Astrocyte (in vitro differentiated cells and primary cell): ENCODE measurements at places on chromosomes 6 and 20. TPM values are rescaled to one million over a fixed set of nuclear protein-coding genes. Genes with fewer than 3 reads are reported as not detected.

DNA sequence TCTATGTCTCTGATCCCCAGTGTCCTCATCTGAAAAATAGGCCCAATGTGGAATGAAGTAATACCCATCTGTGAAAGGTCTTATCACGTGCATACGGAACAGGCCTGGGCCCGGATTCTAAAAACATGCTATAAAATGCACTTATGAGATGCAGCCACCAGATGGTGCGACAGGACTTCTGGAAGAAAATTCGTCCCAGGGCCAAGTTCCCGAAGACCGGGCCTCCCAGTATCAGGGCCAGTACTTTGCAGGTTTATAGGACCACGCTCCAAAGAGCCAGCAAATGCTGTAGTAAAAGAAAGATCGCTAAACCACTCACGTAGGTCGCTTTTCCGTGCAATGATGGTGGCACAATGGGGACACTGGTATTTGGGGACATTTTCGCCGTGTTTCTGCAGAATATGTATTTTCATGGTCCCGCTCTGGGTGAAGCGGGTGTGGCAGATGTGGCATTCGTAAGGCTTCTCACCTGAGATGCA is 10.6 kb downstream of the CTCFL start:
- DNase-seq, result peak; percentile 35

- no peak for DNase-seq
Measured at GRCh38 chr6:119965008-119965407, 615.4 kb upstream of the MAN1A1 start.

The HIVEP2 gene
- total RNA-seq, result 17.0 and 21.2 TPM in 2 replicates

The RIMS4 gene
- 0.48 and 0.53 TPM in 2 replicates for total RNA-seq

- peak; percentile 30 for DNase-seq
Measured at GRCh38 chr6:3410385-3411360, 46.2 kb downstream of the SLC22A23 start.

The BPI gene
- total RNA-seq, result not detected in 2 replicates

- DNase-seq, result no peak
Measured at GRCh38 chr6:72588155-72588554, 33.7 kb upstream of the KCNQ5 start.

The BPIFB1 gene
- not detected in 2 replicates for total RNA-seq

The LRRC73 gene
- total RNA-seq, result 0.30 and 0.31 TPM in 2 replicates

The ME1 gene
- total RNA-seq, result 34.5 and 38.5 TPM in 2 replicates

DNA sequence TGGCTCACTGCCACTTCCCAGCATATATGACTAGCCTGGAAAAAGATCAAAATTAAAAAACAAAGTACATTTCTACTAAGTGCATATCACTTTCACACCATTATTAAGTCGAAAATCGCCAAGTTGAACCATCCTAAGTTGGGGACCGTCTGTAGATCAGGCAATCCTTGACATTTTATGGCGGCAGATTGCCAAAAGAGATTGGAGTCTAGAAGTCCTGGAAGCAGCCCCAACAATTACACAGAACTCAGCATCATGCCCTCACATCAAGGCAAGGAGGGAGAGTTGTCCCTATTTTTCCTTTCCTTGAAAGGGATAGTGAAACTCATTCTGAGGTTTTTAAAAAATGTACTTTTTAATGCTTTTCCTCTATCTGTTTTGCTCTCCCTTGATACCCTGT is 30.7 kb downstream of the SLC22A3 start:
- no peak for DNase-seq

The RRAGD gene
- 3.8 and 5.2 TPM in 2 replicates for total RNA-seq

- no peak for DNase-seq
Measured at GRCh38 chr6:71321314-71321713, 32.7 kb downstream of the OGFRL1 start.

DNA sequence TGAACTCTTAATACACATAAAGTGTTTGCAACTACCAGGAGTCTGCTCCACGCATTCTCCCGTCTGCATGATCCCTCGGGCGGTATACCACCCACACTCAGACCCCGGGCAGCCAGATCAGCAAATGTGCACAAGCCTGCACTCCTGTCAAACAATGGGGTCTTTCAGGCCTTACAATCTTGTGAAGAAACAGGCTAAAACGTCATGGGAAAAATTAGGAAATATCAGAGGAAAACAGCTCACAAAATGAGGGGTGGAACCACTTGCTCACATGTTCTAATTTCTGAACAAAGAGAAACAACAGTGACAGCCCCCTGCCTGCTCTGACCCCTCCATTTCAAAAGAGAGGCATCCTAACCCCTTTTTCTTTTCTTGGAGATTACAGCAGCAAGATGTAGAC is 69.4 kb downstream of the BACH2 start:
- DNase-seq, result no peak

The SULF2 gene
- 115 and 139 TPM in 2 replicates for total RNA-seq

- DNase-seq, result no peak
Measured at GRCh38 chr6:144133225-144133821, 17.0 kb upstream of the STX11 start.

The CYP21A2 gene
- total RNA-seq, result 0.11 and 0.46 TPM in 2 replicates

The CD40 gene
- total RNA-seq, result 2.3 and 4.1 TPM in 2 replicates

The CTCFL gene
- total RNA-seq, result not detected in 2 replicates

DNA sequence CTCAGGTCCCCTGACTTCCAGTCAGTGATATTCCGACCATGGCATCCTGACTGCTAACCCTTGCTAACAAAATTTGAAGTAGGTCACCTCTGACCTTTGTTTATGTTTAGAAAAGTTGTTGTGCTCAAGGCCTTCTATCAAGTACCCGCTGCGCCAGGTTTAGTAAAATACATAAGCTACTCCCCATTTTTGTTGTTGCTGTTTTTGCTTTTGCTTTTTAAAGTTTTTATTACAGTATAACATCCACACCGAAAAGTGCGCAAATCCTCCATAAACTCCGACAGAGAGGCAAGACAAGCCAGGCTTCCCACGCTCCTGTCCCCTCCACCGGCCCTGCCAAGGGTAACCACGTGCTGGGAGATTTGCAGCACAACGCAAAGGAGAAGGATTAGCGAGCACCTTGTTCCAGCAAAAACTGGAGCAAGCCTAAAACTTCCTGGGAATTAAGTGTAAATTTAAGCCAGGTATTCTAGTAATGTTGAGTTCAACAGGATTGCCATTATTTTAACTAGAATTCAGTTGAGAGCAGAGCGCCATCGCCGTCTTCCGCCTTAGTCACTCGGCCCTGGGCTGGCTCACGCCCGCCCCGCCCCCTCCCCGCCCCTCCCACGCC is 17.8 kb upstream of the HMGN4 start:
- peak; percentile 51 for DNase-seq

DNA sequence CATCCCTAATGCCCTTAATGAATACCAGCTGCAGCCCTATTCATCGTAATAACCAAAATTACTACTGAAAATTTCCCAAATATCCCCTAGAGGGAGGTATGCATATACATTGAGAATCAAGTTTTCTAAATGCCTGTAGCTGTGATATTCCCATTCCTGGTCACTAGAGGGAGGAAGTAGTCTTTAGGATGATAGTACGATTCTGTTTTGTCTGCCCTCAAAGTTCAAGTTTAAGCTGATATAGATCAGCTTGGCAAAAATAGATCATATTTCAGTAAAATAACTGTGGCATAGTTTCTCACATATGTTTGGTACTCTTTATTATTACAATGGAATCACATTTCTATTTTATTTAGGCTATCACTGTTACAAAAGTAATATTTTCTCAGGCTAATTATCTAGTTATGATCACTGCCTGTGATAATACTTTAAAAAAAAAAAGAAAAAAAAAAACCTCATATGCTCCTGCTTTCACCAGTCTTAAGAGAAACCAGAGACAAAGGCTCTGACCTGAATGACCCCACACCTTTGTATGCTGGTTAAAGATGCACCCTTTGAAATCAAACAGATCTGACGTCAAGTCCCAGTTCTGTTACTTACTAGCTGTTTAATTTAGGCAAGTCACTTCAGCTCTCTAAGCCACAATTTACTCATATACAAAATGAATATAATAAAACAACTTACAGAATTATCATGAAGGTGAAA is 11.0 kb downstream of the TSPYL1 start:
- DNase-seq, result peak; percentile 63

- peak; percentile 58 for DNase-seq
Measured at GRCh38 chr6:142850679-142851423, 94.1 kb downstream of the HIVEP2 start.

- DNase-seq, result no peak
Measured at GRCh38 chr6:31354864-31355582, 2.0 kb downstream of the HLA-B start.

- DNase-seq, result peak; percentile 86
Measured at GRCh38 chr6:104705095-104705707, 154.5 kb downstream of the HACE1 start.

The LY6G6D gene
- not detected in 2 replicates for total RNA-seq

GRCh38 chr6:24910331-24910960 is 25.3 kb downstream of the RIPOR2 start:
- no peak for DNase-seq

The IP6K3 gene
- 4.5 and 4.6 TPM in 2 replicates for total RNA-seq

DNA sequence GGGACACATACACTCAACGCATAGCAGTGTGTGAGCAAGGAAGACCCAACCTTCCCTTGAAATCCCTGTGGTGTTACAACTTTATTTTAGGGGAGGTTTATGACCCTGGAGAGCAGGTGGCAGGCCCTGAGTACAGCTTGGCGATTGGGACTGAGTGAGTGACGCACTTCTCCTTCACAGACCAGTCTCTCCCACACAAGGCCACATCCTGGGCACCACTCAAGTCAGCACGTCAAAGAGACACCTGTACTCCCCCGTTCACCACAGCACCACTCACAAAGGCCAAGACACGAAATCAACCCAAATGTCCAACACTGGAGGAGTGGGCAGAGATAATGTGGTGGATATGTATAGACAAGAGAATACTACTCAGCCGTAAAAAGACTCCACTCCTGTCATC is 57.0 kb upstream of the FRMD1 start:
- no peak for DNase-seq

The COL11A2 gene
- total RNA-seq, result 1.3 and 2.2 TPM in 2 replicates

GRCh38 chr6:130620338-130620781 is 206.8 kb upstream of the SMLR1 start:
- DNase-seq, result peak; percentile 53

DNA sequence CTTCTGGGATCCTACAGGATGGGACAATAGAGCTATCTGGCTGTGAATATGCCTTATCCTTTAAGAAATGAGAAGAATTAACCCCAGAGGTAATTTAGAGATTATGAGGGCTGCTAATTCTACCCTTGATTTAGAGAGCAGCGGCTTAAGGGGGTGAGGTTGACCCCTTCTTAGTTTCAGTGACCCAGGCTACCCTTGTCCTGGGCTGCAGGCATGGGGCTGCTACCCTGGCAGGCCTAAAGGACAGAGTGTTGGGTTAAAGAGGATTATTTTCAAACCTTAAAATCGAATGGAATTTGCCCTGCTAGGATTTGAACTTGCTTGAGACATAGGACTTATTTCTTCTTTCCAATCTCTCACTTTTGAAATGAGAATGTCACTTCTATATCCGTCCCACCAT is 1343.4 kb downstream of the HACE1 start:
- DNase-seq, result no peak

- DNase-seq, result no peak
Measured at GRCh38 chr6:135162678-135163439, 18.2 kb upstream of the MYB start.

- peak; percentile 38 for DNase-seq
Measured at GRCh38 chr6:28914941-28915340, 8.8 kb downstream of the TRIM27 start.

DNA sequence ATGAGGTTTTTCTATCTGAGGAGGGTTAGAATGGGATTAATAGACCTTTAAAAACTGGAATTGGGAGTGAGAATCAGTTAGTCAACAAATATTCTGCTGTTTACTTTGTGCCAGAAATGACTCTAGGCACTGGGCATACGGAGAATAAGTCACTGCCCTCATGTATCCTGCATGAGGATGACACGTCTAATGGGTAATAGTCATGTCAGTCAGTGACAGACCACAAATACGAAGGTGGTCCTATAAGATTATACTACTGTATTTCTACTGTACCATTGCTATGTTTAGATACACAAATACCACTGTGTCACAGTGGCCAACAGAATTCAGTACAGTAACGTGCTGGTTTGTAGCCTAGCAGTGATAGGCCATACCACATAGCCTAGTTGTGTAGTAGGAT is 30.7 kb downstream of the ZFAND3 start:
- DNase-seq, result no peak

- DNase-seq, result peak; percentile 36
Measured at GRCh38 chr6:71248306-71248765, 40.3 kb upstream of the OGFRL1 start.

- no peak for DNase-seq
Measured at GRCh38 chr6:85594197-85594930, 706 bp upstream of the SNX14 start.

The PAX1 gene
- not detected in 2 replicates for total RNA-seq
